Gastroesophageal sphincter (tissue), 4 donors: ENCODE measurements at places on chromosomes 16 and 17.

DNA sequence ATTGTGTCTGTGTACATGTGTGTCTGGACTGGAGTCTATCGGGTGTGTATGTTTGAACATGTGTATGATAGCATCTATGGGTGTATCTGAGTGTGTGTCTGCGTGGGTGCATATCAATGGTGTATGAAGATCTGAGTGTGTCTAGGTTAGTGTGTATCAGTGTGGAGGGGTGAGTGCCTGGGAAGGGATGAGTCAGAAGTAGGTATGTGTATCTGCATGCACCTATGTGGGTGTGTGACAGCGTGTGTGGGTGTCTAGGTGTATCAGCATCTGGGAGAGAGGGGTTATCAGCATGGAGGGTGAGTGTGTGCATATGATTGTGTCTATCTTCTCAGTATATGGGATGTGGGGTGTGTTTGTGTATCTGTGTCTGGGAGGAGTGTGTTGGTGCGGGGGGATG is 58.2 kb upstream of the LHX1 start:
- no peak for ATAC-seq

GRCh38 chr17:82823004-82823403 is 16.8 kb downstream of the ZNF750 start:
- no peak for ATAC-seq

- ATAC-seq = no peak
Observed at GRCh38 chr17:67602974-67603373, 114.8 kb upstream of the NOL11 start.

DNA sequence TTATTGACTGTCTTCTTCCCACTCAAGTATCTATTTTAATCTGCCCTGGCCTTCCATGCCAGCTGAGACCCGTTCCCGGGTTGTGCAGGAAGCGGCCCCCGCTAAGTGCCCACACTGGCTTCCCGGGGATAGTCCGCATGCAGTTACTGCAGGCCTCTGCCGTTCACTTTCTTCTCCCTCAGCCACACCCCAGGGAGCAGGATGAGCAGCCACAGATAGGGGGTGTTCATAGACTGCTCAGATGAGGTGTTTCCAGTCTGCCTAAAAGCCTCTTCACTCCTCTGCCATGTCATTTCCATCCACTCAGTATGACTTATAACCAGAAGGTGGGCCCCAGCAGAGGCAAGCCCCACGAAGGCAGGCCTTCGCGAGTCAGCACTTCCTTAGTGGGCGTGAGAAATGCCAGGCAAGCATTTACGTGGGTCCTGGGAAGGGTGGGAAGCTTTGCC is 7.7 kb downstream of the MED9 start:
- no peak for ATAC-seq

DNA sequence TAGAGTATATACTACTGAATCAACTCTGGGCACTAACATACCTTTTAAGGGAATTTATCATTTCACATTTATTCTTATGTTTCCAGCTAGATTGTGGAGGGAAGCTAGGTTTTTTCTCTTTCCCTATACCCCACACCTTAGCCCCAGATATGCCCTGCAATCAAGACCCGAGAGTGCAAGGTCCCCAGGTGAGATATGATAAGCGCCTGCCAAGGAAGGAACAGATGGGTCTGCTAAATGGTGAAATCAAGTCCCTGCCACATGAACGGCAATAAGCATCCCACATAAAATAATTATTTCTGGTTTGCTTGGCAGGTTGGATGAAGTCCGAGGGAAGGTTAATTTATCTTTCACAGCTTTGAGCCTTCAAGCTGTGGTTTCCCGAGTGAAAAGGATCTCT is 195.5 kb downstream of the TOX3 start:
- ATAC-seq = no peak

DNA sequence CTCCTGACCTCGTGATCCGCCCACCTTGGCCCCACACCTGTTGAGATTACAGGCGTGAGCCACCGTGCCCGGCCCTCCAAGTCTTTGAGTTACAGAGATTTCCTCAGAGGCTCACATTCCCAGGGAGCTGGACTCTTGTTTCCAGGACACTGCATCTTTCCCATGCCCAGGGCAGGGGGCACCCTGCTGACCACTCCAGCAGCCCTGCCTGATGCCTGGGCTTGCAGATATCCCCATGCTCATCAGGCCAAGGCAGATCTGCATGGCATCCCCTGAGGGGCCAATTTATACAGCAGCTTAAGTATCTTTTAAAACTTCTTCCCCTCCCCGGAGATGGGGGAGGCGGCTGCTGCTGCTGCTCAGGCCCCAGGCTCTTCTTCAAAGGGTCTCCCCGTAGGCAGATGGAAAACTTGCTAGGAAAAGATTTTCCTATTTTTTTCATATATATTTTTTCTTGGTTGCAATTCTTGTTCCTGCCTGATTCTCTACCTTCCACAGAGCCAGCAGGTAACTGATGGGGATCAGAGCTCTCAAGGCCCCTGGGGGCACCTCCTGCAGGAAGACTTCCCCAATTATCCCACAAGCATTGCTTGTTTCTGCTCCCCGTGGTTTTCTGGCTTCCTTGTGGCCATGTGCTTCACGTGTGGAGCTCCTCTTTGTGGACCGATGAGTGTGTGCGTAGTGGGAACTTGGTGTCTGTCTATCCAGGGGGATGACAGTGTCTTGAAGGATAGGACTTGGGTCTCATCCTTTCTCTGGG is 102.2 kb upstream of the SDK2 start:
- no peak for ATAC-seq

- ATAC-seq = no peak
Observed at GRCh38 chr17:40171750-40172149, 5.5 kb upstream of the RAPGEFL1 start.

GRCh38 chr17:46028981-46029565 is 30.0 kb downstream of the STH start:
- ATAC-seq = no peak

DNA sequence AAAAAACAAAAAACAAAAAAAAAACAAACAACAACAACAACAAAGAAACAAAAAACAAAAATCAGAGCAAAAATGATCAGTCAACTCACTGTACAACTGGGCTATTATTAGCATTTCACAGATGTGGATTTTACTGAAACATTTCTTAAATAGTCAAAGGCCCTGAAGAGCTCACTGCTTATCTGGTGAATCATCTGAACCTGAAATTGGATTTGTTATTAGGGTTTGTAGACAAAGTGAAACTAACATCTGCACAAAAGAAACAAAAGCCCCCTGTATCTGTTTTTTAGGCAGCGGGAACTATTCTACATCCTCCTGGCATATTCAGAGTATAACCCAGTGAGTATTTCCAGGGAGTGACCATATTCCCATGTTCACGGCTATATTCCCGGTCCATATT is 32.6 kb upstream of the KSR1 start:
- no peak for ATAC-seq

- no peak for ATAC-seq
Observed at GRCh38 chr17:34847938-34848337, 113.3 kb downstream of the CCT6B start.

DNA sequence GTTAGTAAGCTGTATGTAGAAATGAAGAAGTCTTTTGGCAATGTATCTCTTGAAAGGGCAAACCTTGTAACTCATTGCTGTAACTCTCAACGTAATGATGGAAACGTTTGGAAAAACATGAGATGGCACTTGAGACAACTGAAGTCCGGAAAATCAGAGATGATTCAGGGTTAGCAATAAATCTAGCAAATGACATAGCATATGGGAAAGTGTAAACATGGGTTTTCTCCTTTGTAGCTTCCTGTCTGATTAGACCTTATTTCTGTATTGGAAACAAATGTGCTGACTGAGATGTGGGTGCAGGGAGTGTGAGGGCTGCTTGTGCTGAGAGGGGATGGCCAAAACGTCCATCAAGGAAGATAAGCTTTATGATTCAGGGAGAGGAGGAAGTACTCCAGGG is 110.7 kb upstream of the FAM20A start:
- ATAC-seq = no peak
